ENCODE measurements at places on chromosomes 16 and 17.

DNA sequence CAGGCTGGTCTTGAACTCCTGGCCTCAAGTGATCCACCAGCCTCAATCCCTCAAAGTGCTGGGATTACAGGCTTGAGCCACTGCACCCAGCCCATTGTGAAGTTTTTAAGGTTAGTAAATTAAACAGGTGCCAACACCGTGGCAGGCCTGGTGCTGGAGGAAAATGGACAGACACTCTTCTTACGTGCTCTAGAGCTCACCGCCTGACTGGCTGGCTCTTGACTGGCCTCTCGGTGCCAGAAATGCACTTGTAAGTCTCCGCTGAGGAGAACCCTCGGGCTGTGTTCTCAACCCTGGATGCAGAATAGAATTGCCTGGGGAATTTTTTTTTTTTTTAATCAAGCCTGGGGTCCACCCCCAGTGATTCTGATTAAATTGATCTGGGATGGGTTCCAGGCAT is 10.3 kb upstream of the HAS3 start:
- DNase-seq, result no peak

GRCh38 chr16:23156946-23157460 is 7.8 kb upstream of the USP31 start:
- DNase-seq, result no peak

DNA sequence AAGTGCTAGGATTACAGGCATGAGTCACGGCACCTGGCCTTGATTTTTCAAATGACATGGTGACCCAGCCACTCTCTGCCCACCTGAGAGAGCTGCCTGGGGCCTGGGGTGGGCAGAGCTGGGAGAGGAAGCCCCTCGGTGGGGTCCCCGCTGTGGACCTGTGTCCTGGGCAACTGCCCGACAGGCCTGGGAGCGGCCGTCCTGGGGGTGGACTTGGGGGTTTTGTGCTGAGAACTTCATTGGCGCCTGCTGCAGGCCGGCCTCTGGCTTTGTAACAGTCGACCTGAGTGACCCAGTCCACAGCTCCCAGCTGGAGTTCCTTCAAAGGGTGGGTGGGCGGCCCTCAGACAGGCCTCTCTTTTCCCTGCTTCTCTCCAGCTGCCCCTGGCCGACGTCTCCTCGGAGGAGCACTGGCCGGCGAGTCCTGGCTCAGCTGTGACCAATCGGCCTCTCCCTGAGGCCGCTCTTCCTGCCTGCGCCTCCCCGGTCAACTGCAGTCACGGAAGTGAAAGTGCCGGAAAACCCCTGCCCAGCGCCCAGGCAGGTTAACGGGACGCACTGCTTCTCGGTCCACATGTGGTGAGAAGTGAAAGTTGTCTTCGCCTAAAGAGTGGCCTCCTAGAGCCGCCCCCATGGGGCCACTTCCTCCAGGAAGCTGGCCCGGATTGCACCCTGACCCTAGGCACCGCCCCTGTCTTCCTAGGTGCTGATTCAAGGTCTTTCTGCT is 5.5 kb downstream of the CBFA2T3 start:
- DNase-seq, result no peak

DNA sequence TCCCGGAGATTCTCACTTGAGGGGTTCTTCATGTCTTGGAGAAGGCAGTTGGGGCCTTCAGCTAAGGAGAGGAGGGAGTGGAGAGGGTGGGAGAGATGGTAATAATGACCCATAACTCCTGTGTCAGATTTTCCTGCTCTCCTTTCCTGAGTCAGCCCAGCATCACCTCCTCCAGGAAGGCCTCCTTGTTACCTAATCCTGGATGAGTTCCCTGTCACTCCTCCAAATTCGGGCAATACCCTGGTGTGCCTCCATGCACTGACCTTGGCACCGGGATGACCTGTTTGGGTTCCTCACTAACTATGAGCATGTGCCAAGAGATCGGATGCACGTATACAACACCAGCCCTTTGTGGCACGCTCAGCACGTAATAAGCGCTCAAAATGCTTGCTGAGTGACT is 38.8 kb downstream of the SDK2 start:
- DNase-seq, result no peak

- no peak for DNase-seq
These were observed 23.1 kb downstream of the PITPNC1 start for GRCh38 chr17:67400193-67400592.

- no peak for DNase-seq
These were observed 9.4 kb downstream of the MPP3 start for GRCh38 chr17:43823350-43824084.

- DNase-seq, result no peak
These were observed 37.0 kb downstream of the CUEDC1 start for GRCh38 chr17:57918017-57918895.

Measured in progenitor cell of endocrine pancreas (in vitro differentiated cells).